ENCODE measurements at places on chromosomes 12 and 14.

- DNase-seq: no peak
Observed at GRCh38 chr12:13764748-13765147, 216.7 kb downstream of the GRIN2B start.

- DNase-seq: peak; percentile 87
Observed at GRCh38 chr12:124927201-124928094, 13.0 kb upstream of the UBC start.

GRCh38 chr12:3964439-3964838 lies 91.2 kb upstream of the PARP11 start:
- DNase-seq: no peak

- no peak for DNase-seq
Observed at GRCh38 chr12:119036878-119037825, 55.8 kb downstream of the SRRM4 start.

DNA sequence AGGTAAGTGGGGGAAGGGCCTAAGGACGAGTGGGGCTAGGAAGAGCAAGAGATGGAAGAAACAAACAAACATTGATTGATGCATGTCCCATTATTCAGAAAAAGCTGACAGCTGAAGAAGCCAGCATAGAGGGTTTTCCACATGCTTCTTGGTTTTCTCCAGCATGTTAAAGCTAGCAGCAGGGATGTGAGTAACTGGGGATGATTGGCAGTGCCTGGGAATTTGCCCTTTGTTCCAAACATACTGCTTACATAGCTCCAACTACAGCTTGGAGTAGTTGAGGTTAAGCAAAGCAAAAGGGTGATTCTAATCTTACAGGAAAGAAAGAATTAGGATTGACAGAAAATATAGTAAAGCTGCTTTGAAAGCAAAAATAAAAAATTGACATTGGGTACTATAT lies 68.0 kb upstream of the IFNG-AS1 start:
- no peak for DNase-seq

- DNase-seq: no peak
Observed at GRCh38 chr14:89700801-89701200, 253.7 kb downstream of the EFCAB11 start.

- DNase-seq: no peak
Observed at GRCh38 chr12:132872975-132873421, 14.4 kb downstream of the CHFR start.

DNA sequence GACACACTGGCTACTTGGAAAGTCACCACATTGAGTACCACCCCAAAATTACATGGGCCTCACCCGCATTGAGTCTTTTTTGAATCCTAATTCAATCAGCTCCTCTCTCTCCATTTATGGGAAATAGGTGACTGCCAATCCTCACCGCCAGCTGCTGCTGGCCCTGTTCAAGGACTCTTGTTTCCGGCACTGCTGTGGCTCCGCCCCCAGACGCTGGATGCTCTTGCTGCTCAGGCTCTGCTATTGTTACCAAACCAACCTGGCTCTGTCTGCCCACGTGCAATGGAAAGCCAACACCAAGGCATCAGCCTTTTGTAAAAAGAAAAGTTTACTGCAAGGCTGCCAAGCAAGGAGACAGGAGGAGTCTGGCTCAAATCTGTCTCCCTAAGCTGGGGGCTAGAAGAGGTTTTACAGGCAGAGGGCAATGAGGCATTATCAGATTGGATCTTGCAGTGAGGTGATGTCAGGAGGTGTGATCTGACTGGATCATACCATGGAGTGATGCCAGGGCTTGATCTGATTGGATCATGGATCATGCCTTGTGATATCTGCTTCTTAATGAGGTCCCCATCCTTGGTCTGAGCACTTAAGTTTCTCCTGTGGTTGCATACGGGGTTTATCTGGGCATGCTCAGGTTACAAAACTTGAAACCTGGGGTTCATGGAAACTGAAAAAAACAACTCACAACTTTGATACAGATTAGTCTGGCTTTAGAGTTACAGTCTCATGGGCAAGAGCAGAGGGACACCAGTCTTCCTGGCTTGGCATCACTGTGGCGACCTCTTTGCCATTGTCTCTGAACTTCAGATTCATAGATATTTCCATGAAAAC lies 117.1 kb upstream of the SLC35F4 start:
- DNase-seq: no peak

GRCh38 chr12:4145990-4146859 lies 127.3 kb upstream of the CCND2 start:
- no peak for DNase-seq

- no peak for DNase-seq
Observed at GRCh38 chr14:105315941-105316576, 1.5 kb downstream of the PACS2 start.

DNA sequence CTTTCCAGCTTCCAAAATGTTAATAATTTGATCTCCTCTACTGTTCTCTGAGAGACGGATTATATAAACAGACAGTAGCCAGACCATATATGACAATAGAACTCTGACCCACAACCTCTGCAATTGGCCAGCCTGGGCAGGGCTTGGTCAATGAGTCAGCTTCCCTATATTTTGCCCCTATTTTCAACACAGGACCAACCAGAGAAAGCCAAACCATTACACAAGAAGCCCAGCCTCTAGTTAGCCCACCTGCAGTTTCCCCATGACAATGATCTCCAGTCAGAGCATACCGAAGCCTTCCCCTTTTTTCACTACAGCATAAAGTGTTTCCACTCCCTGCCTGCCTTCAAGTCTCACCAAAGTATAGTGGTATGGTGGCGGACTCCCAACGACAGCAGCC lies 7.6 kb upstream of the EXD2 start:
- no peak for DNase-seq

DNA sequence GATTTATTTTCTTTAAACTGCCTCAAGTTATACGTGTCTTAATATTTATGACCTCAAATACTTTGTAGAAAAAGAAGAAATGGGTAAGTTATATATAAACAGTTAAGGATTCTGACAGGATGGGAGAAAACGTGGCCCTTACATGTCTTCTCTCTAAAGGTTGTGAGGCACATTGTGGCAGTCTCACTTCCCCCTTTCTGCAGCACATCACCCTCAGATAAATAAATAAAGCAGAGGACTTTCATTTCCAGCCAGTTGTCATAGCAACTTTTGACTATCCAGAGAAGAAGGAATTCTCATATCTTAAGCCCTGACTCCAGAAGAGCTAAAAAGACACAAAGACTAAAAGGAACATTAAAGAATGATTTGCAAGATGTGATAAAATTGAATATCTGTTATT lies 28.8 kb upstream of the CEP83 start:
- DNase-seq: no peak

DNA sequence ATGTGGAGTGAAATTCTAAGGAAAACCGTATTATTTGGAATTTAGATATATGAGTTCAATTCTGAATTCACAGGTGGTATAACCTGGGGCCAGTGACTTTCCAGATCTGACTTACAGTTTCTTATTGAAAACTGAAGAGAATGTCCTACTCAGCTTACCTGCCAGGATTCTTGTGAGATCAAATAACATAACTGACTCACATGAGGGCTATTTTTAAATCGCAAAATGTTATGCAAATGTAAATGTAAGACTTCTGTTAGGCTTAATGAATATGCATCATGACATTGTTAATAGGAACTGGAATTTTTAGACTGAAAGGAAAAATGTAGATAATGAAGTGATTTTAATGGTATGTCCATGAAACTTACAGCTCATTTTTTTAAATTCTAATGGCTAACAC lies 1142.1 kb downstream of the FLRT2 start:
- no peak for DNase-seq

DNA sequence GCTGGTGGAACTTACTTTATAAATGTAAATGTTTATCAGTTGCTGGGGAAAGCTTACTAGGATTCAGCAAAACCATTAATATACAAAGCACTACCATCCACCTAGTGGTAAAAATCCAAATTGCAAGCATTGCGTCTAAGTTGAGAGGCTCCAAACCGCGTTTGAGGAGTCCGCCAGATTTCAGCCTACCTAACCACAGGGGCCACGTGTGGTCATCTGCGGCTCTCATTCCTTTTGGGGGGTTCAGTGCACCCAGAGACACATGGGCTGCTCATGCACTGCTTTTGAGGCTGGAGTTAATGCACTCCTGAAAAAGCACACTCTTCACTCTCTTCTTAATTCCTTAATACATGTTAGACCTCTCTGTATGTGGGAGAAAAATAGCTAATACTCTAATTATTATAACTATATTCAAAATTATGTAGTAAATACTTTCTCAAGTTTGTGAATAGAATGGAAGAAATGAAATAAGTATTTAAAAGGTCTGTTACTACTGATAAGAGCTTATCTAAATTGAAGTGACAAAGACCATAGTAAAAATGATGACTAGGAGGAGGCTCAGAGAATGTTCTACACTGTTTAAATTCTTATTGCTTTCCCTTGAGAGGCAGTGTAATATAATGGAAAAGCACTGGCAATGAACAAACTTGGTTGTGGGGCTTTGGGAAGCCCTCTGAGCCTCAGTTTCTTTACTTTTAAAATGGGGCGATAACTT lies 41.4 kb upstream of the MANSC4 start:
- no peak for DNase-seq

GRCh38 chr12:84270470-84271140 lies 642.0 kb downstream of the SLC6A15 start:
- DNase-seq: no peak

DNA sequence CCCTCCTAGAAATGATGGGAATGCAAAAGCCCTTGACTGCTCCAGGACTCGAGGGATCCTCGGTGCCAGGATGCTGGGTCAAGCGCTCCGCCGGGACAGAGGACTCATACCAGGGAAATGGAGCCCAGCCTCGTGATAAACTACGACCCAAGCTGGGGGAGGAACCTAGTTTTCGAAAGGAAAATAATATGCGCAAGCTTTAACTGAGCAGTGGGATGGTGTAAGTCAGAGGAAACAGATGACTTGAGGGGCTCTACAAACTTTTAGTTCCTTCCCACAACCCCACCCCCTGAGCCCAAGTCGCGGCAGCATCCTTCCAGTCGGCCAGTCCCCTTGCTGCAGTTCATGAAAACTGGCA lies 654 bp upstream of the SUPT16H start:
- DNase-seq: no peak

DNA sequence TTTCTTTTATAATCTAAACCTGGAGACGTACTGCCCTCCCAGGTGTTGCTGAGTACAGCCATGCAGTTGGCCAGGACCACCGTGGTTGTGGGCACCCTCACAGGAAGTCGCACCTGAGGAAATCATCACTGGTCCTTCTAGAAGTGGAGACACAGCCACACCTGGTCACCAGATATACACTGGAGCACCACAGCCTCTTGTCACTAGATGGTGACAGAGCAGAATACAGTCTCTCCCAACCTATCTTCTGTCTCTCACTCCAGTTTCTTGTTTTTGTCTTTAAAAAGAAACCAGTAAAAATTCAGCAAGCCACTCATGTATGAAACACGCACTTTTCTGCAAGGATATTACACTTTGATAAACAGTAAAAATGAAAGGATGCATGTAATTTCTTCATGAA lies 43.1 kb upstream of the GPHB5 start:
- DNase-seq: no peak

GRCh38 chr14:101115652-101116051 lies 212.1 kb upstream of the RTL1 start:
- no peak for DNase-seq

GRCh38 chr12:106433055-106433454 lies 75.5 kb downstream of the POLR3B start:
- no peak for DNase-seq

DNA sequence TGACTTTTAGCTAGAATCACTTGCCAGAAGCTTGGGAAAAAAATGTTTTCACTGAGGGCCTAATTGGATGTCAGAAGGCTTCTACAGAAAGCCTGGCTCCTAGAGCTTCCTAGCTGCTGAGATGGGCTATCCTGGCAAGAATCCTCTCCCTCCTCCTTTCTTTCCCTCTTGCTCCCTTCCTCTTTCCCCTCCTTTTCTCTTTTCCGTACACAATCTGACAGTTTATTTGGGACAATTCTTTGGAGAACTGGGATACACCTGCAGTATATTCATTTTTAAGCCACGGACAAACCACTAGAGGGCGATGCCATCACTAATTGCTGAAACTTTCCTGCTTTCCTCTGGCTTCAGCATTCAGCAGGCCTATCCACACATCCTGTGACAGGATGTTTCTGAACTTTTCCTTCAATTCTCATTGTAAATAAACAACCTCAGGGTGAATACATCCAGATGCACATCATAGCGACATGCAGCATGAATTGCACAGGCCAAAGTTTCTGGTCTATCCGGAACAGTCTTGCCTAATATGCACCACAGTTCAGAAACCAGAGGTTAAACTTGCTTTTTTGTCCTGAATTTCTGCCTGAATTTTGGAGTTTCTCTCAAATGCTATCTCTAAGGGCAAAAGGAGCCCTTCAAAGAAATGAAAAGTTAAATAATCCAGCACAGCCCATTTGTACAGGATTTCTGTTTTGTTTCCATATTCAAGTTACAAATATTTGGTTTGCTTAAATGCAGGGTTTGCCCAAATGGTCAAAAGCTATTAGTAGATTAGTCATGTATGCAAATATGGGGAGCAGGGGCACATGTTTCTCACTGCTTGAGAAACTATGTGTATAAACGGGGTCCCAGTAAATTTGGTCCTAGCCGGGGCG lies 142.8 kb downstream of the PAWR start:
- no peak for DNase-seq

- no peak for DNase-seq
Observed at GRCh38 chr14:102802834-102803523, 25.7 kb downstream of the TRAF3 start.

DNA sequence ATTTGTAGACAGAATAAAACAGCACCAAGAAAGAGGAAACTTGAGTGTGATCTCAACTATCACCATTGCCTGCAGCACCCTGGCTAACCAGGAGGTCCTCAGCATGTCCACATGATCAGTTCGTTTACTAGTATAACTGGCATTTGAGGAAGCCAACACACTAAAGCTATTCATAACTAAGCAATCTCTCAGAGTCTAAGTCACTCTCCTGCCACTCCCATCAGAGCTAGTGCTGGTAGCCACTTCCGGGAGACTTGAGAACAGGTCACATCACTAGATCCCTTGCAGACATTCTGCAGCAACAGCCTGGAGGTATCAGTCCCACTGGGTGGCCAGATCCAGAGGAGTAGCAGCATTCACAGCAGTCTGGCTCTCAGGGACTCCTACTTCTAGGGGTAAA lies 352.9 kb upstream of the OR4E1 start:
- no peak for DNase-seq

Measured in activated T-helper 1 cell treated with anti-CD3 and anti-CD28 coated beads, Interleukin-2, amount 50 U/mL, for 16 hours (primary cell).